T-helper 22 cell (primary cell): ENCODE measurements at places on chromosomes 12 and 14.
A peak's percentile ranks its signal among the peaks of the same experiment; 100 is the strongest.

DNA sequence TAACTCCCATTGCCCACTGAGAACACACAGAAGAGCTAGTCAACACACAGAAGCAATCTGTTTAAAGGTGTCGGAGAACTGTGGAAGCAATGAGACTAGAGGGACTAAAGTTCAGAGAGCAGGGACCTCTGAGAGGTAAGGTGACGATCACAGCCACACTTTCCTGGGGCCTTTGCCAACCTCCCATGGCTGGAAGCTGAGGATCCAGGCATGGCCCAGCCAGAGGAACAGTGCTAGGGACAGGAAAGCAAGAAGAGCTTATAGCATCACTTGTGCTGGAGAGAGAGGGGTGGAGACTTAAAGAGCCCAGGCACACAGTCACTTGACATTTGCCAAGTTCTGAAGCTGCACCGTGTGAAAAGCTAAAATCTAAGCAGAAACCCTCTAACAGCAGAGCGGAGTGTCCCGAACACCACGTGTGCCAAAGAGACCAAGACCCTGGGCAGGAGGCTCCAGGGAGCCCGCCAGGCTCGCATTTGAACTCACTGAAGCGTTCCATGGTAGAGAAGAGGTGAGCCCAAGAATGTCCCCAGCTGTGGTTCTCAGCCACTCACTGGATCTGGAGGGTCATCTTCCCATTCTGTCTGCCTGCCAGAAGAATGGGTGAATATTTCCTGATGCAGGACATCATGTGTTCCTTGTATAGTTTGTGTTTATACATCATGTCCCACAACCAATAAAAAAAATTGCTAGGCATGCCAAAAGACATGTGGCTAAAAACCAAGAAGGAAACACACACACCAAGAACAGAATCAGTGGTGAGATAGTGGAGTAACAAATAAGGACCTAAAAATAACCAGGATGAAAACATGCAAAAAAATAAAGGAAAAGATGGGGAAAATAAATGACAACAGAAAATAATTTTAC is 174.0 kb upstream of the C14orf180 start:
- DNase-seq: no peak

DNA sequence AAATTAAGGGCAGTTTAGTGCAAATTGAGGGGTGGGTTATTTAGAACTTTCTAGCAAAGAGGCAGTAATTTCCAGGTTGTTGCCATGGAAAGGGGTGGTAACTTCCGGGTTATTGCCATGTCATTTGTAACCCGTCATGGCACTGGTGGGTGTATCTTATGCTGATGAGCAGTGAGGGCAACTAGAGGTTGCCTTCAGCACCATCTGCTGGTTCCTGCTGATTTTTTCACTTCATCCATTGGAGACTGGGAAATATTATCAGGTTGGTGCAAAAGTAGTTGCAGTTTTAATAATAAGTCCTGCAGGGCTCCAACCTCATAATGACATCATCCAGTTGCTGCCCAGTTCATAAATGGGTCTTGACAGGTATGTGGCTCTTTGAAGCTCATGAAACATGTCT is 24.4 kb upstream of the SERPINA4 start:
- no peak for DNase-seq

- DNase-seq: no peak
Measured at GRCh38 chr12:57152639-57153038, 5.2 kb upstream of the LRP1-AS start.

DNA sequence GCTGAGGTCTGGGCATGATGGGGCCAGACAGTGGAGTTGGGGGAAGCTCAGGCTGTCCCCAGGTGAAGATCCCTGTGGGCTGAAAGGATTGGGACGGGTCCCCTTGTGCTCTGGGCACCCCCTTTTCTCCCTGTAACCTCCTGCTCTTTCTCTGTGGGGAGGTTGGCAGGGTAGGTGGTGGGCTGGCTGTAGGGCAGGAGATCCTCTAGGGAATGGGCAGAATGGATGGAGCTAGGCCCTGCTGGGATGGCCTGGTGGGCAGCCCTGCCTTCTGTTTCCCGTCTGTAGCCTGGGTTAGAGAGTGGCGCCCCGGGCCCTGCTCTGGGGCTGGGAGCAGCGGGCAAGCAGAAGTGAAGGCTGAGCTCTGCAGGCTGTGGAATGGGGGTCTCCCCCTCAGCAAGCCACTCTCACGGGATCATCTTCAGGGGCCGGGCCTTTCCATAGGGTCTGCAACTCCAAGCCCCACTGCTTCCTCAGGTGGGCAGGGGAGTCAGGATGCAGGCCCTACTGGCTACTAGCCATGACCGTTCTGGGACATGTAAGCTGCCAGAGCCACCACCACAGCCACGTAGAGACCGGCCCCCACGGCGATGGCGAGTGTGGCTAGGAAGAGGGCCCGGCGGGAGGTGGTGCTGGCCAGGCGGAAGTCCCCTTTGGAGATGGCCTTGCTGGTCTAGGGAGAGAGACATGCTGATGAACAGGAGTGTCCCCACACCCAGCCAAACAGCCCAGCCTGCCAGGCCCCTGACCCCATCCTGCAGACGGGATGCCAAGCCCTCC is 18.8 kb downstream of the SYNDIG1L start:
- no peak for DNase-seq

- peak; percentile 46 for DNase-seq
Measured at GRCh38 chr12:55930771-55931316, at the start of gene DGKA. TSS of gene DGKA (plus strand) at chr12:55931162. CDS start at chr12:55936504, 5,342 bp downstream.
